GM04503 (cell line): ENCODE measurements at places on chromosomes 6 and 20.

DNA sequence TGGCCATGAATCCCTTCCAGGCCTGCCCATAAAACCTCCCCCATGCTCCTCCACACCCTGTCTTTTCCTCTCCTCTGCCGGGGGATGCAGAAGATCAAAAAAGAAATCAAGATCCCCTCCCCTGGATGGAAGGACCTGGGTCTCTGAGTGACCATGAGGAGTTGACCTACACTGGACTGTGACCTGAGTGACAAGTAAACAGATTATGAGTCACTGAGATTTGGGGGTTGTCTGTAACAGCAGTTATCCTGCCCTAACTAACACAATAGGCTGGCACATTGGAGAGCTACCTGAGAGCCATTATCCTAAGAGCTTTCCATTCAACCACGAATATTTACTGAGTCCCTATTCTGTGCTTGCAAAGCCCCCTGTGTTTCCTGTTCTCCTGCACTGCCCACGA is 28.4 kb upstream of the SIRPA start:
- DNase-seq, result no peak

GRCh38 chr20:47999166-47999565 is 213.9 kb upstream of the SULF2 start:
- DNase-seq, result no peak

DNA sequence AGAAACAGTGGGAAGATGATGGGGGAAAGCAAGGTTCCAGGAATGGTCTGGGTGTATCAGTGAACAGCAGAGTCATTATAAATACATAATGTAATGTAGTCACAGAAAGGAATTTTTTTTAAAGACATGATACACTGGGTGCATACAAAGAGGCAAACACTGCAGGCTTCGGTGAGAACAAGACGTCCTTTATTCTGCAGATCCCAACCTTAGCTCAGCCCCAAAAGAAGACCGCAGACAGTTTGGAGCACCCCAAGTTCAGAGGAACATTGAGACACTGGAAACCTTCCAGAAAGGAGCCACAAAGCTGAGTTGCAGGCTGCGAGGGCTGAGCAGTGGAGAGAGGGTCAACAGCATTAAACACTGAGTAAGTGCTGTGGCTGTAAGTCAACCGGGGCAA is 30.6 kb upstream of the FOXC1 start:
- no peak for DNase-seq

DNA sequence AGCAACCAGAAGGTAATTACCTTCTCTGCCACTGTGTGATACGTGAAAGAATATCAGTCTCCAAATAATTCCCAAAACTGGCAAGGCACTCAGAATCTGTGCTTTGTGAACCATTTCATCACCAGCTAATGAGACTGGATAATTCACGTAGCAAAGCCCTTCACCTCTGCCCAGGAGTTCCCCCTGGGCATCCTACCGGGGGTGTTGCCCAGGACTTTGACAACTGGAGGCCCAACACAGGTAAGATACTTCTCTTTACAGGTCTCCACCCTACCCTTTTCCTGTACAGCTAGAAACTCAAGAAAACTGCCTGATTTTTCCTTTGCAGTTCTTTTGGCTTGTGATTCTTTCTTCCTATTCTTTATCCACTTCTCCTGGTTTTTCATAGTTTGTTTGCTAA is 2.7 kb upstream of the CD24 start:
- DNase-seq, result no peak

DNA sequence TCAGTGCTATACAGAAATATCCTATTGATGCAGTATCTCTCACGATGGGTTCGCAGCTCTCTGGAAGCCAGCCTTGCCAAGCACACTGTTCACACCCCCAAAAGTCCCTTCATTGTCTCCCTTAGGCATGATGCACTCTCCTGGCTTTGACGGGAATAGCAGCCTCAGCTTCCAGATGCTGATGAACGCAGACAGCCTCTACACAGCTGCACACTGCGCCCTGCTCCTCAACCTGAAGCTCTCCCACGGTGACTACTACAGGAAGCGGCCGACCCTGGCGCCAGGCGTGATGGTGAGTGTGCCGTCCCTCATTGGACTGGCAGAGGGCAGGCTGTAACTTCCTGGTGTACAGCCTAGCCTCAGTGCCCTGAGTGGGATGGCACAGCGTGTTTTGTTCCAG is 60.0 kb upstream of the PBOV1 start:
- no peak for DNase-seq
